Karpas-422 (cell line): ENCODE measurements at places on chromosomes 6 and 20.

GRCh38 chr6:12582421-12583110 is 134.0 kb upstream of the PHACTR1 start:
- DNase-seq: peak; percentile 49

- DNase-seq: peak; percentile 49
Observed at GRCh38 chr6:34396518-34396917, 4.0 kb upstream of the NUDT3 start.

DNA sequence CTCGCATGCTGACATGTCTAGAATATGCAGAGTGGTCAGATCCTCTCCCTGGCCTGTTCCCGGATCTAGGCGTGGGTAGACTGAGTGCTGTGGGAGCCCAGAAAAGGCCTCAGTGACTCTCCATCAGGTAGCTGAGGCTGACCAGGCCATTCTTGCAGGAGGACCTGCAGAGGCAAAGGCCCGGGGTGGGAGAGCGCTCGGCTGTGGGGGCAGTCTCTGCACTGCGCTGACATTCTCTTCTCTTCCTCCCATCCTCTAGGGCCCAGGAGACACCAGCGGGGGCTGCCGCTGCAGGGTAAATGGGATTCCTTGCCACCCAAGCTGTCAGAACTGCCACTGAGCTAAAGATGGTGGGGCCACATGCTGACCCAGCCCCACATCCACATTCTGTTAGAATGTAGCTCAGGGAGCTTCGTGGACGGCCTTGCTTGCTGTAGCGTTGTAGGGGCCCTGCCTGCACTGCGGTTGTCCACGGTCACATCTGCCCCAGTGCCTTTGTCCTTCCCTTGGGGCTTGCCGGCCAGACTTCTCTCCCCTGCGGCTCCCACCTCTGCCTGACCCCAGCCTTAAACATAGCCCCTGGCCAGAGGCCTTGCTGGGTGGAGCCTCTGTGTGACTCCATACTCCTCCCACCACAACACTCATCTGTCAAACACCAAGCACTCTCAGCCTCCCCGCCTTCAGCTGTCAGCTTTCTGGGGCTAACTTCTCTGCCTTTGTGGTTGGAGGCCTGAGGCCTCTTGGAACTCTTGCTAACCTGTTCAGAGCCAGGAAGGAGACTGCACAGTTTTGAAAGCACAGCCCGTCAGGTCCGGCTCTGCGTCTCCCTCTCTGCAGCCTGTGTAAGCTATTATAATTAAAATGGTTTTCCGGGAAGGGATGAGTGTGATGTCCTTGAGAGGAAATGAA is 22.2 kb downstream of the RBCK1 start:
- no peak for DNase-seq

- DNase-seq: peak; percentile 46
Observed at GRCh38 chr6:135464634-135465033, 32.9 kb downstream of the AHI1 start.

GRCh38 chr6:6751266-6751596 is 162.7 kb downstream of the LY86 start:
- no peak for DNase-seq
